ENCODE measurements at places on chromosomes 7 and 10. TPM values are rescaled to one million over a fixed set of nuclear protein-coding genes. Genes with fewer than 3 reads are reported as not detected.
A peak's percentile ranks its signal among the peaks of the same experiment; 100 is the strongest.

DNA sequence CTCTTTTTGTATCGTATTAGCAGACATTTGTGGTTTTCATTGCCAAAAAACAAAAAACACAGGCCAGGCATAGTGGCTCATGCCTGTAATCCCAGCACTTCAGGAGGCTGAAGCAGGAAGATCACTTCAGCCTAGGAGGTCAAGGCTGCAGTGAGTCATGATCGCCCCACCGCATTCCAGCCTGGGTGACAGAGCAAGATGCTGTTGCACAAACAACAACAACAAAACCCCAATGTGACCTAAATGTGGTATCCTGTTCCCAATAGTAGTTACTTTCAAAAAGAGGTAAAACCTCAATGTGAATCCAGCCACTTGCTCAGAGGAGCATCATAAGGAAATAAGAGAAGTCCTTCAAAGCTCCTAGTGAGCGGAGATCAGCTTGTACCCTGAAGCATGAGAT, 45.8 kb upstream of the SKAP2 start:
- no peak for DNase-seq

GRCh38 chr10:23877791-23878320, 331.1 kb upstream of the KIAA1217 start:
- DNase-seq, result no peak

DNA sequence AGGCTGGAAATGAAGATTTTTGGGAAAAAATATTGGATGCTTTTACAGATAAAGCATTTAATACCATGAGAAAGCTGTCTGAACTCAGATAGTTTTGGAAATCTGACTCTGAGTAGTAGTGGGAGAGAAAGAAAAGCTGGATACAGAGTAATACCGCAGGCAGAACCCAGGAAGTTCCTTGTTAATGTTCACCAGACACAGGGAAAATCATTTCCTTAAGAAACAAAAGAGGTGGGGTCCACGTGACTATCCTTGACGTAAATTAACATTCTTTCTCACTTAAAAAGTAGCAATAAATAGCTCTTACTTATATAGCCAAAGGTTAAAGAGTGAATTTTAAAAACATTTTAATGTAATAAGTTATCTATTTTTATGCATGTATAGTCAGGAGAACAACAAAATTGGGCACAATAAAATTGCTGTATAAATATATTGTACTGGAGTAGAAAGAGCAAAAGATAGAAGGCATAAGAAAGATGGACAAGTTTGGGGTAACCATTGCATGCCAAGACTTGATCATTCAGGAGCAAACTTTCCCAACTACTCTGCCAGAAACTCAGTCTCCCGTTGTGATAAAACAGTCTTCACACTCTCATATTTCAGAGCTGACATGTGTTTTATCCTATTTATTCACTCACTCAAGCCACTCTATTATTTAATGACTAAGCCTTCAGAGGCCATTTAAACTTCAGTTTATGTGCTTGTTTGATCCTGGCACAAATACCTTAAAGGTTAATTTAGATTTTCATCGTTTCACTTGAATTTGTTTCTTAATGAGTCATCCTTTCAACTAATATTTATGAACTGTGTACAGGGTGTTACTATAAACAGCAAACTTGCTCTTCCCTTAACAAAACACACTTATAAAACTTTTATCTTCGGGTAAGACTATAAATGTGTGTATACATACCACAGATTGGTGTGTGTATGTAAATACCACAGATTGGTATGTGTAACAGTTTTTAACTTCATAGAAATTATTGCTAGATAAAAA, 143.1 kb downstream of the GNAI1 start:
- DNase-seq, result no peak

DNA sequence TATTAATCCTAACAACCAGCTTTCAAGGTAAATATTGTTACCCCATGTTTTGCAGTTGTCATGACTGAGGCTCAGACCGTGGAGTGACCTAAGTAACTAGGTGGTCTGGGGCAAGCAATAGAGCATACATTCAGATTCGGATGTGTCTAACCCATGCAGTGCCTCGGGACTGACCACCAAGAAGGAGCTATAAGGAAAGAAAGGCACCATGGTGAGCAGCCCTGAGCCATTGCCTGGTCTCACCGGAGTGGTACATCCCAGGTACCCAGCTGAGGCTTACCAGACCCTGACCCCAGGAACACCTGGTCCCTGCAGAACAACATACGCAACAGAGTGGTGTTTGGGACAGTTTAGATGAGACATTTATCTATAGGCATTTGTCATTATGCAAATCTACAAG, 175.5 kb upstream of the ZMIZ1 start:
- peak; percentile 4 for DNase-seq

DNA sequence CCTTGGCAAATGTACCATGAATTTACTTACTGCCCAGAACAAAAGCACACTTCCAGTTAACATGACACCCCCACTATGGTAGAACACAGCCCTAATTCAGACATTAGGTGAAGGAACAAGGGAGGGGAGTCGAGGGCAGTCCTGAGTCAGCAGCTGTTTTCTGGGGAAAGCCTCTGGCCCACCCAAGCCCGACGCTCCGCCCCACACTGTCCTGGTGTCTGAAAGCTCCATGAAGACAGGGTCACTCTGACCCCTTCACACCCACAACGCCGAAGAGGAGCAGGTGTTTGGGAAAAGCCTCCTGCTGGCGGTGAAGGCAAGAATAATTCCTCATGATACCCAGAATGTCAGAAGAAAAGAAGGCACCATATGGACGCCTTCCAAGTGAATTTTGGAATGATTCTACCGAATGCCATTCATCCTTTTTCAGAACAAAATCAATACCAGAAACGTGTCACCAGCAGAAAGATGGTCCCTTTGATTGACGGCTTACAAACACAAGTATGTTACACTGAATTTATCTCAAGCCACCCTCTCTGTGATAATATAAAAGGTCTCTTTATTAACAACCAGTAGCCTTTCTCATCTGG, 172.1 kb downstream of the DIP2C start:
- DNase-seq, result no peak

DNA sequence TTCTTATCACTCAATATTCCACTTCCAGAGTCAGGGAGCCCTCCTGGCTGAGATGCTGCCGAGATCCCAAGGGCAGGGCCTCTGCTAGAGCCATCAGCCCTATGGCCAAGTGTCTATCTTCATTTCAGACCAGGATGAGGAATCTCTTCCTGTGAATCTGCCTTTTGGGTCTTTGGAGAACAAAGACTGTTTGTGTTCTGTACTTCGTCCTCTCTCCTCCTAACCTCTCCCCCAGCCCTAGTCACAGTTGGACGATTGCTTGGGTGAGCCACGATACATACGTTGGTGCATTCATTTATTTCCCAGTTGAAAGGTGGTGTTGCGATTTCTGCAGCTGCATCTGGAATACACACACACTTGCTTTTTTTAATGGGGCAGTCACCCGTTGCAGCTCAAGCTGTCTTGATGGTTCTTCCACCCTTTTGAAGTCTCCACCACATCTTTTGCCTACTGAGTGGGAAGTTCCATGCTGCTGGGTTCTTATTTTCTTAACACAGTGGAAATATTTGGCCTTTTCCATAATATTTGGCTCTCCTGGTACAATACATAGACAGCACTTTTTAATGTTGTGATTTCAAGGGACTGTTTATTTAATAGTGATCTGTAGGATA, 26.7 kb downstream of the SH3PXD2A start:
- DNase-seq, result no peak

Gene STRIP2
- total RNA-seq, result 1.9 TPM

Gene BICC1
- total RNA-seq, result 1.3 TPM

Gene ACTR3C
- 29.6 TPM for total RNA-seq

Gene GUSB
- total RNA-seq, result 80.0 TPM
